ENCODE measurements at places on chromosomes 4 and X. TPM values are rescaled to one million over a fixed set of nuclear protein-coding genes. Genes with fewer than 3 reads are reported as not detected.

- H3K27ac ChIP-seq: no peak overlapping the region
- no peaks in the 10 kb centered on the region for H3K36me3 ChIP-seq
- DNase-seq: no peak
- no peaks in the 10 kb centered on the region for H3K4me1 ChIP-seq
These were observed 1161.4 kb upstream of the PCDH7 start for GRCh38 chr4:29558789-29559188.

DNA sequence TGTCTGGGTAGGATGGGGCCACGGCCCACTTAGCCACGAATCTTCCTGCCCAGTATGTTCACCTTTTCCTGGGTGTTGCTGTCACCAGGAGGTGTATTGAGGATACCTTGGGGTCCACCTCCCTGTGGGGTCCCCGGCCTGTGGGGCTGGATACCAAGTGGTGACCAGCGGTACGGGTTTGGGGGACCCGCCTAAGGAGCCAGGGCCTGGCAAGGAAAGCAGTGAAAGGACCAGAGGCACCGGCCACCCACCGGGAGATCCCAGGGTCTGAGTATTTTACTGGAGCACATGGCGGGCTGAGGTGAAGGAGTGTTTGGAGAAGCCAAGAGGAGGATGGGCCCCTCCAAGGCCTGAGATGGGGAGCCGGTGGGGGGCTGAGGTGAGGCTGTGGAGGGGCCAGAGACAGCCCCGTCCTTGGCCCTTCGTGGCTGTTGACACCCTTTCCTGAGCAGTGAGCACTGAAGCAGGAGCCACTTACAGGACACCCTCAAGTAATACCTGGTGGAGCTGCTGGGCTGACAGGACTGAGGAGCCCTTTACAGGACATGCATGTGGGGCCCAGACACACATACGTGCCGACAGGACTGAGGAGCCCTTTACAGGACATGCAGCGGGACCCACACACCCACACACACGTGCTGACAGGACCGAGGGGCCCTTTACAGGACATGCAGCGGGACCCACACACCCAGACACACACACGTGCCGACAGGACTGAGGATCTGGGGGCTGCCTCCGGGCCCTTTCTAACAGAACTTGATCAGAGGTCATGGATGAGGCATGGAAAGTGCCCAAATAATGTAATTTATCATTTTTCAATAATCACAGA is 38.4 kb downstream of the TMEM271 start:
- no peak overlapping the region for H3K4me3 ChIP-seq
- H3K36me3 ChIP-seq: peaks cover 3% of the 10 kb centered on the region
- no peak overlapping the region for H3K27ac ChIP-seq
- no peaks in the 10 kb centered on the region for H3K27me3 ChIP-seq
- peak; percentile 67 for DNase-seq

DNA sequence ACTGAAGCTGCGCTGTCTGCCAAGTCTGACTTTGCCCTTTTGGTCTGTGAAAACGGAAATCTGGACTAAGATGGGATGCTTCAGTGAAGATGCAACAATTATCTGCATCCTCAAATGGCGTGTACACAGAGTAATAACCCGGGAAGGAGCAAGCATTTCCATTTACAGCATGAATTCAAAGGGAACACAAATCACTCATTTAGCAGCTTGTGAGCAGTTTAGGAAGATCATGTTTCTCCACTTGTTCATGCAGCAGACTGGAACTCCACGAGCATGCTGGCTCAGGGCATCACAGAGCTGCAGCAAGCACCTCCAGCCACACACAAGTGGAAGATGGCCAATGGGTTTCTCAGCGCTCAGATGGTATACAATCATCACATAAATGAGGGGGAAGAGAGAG is 175.5 kb downstream of the NLGN4X start:
- H3K4me3 ChIP-seq: no peak overlapping the region
- DNase-seq: peak; percentile 47
- H3K36me3 ChIP-seq: no peaks in the 10 kb centered on the region
- no peaks in the 10 kb centered on the region for H3K27me3 ChIP-seq
- H3K27ac ChIP-seq: no peak overlapping the region

DNA sequence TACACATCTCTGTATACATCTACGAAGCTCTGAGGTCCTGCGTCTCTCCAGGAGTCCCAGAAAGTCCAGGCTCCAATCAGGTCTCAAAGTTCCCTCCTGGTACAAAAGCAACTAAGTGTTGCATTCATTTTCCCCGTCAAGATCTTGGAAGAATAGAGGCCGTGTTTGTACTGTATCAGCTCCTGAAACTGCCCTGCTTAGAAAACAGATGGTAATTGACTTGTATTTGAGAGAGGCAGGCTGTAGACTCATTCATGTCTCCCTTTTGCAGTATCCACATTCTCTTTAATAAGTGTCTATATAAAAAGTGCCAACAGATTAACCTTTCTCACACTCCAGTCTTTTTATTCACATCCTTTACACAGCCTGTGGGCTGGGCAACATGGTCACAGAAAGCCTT is 91.7 kb downstream of the HPGD start:
- no peaks in the 10 kb centered on the region for H3K27me3 ChIP-seq
- H3K36me3 ChIP-seq: no peaks in the 10 kb centered on the region
- no peak for DNase-seq
- no peak overlapping the region for H3K27ac ChIP-seq
- H3K4me1 ChIP-seq: no peaks in the 10 kb centered on the region

DNA sequence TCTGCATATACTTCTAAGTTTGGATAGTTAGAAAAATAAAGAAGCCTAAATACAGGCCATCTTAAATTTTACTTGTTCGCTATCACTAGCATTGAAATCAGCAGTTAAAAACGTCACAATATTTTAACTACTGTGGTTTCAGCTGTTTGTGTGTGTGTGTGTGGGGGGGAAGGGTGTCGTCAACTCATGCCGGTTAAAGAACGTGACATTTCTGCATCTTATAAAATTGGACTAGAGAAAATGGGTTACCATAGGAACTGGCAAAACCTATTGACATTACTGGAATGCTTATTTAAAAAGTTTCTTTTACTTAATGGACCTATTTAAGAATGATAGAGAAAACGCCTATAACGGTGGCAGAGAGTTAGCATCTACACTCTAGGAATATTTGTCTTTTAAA is 1.2 kb upstream of the CNKSR2 start:
- no peak overlapping the region for H3K4me3 ChIP-seq
- no peak for DNase-seq
- H3K27ac ChIP-seq: no peak overlapping the region
- no peaks in the 10 kb centered on the region for H3K36me3 ChIP-seq

- H3K36me3 ChIP-seq: no peaks in the 10 kb centered on the region
- no peaks in the 10 kb centered on the region for H3K27me3 ChIP-seq
- H3K27ac ChIP-seq: no peak overlapping the region
- no peak for DNase-seq
These were observed 291.6 kb upstream of the HS3ST1 start for GRCh38 chr4:11720292-11720691.

DNA sequence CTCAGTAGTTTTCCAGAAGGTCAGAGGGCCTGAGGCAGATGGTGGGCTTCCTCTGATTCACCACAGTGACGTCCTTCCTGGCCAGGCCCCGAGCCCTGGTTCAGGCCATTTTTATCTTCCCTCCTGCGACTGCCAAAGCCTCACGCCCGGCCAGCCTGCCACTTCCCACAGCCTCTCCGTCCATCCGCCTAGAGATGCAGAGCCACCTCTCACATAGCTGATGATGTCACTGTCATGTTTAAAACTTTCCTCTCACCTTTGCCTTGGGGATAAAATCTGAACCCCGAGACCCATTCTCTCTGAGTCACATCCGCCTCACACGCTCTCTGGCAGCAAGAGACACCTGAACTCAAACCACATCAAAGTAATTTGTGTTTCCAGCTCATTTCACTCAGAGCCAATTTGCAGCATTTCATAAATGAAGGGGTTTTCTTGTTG is 175.3 kb downstream of the QDPR start:
- H3K4me1 ChIP-seq: no peaks in the 10 kb centered on the region
- H3K4me3 ChIP-seq: no peak overlapping the region
- no peak overlapping the region for H3K27ac ChIP-seq
- no peaks in the 10 kb centered on the region for H3K27me3 ChIP-seq

DNA sequence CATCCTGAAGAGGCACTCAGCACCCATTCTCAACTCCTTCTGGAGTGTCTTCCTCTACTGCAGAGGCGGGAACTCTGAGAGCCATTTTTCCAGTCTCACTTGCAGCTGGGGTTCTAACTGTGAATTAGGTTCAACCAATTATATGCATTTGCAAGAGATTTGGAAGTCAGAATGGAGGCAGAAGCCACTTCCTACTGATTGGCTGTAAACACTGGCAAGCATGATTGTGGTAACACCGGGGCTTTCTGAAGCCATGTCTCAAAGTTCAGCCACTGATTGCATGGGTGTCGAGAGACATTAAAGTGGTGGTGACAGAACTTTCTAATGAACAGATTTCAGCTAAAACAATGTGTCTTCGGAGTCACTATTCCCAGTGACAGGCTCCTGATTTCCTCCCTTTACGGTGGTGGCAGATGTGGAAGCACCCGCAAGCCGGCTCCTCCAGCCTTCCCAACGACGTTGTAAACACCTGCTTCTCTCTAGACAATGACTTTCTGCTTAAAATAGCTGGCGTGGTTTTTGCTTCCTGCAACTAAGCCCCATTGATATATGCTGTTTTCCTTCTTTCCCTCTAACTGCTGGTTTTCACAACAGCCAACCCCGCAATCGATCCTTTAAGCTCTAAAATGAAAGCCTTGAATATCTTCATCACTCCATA is 92.0 kb downstream of the IRF2 start:
- H3K27ac ChIP-seq: no peak overlapping the region
- H3K36me3 ChIP-seq: peaks cover 4% of the 10 kb centered on the region
- no peak for DNase-seq
- H3K4me1 ChIP-seq: peaks cover 3% of the 10 kb centered on the region
- no peak overlapping the region for H3K4me3 ChIP-seq

- H3K27ac ChIP-seq: no peak overlapping the region
- DNase-seq: no peak
- no peak overlapping the region for H3K4me3 ChIP-seq
- no peaks in the 10 kb centered on the region for H3K4me1 ChIP-seq
These were observed 695.4 kb upstream of the INTU start for GRCh38 chr4:126937342-126937741.

DNA sequence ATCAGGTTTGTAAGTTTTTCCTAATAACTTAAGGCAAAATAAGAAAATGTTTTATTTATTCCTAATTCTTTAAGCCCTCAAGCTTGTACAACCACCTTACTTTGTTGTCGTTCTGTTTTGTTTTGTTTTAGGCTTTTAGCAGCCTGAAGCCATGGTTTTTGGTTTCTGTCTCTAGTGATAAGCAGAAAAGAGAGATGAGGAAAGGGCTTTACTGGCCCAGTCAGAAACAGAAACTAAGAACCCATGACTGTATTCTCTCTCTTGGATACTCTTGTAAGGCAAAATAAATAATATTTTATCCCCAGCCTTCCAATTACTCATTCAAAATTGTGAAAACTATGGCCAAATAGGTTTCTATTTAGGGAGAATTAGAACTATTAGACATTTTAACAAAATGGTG is 29.4 kb downstream of the TBC1D19 start:
- no peaks in the 10 kb centered on the region for H3K27me3 ChIP-seq
- no peaks in the 10 kb centered on the region for H3K4me1 ChIP-seq
- H3K4me3 ChIP-seq: no peak overlapping the region
- H3K27ac ChIP-seq: no peak overlapping the region
- H3K36me3 ChIP-seq: peaks cover 2% of the 10 kb centered on the region

DNA sequence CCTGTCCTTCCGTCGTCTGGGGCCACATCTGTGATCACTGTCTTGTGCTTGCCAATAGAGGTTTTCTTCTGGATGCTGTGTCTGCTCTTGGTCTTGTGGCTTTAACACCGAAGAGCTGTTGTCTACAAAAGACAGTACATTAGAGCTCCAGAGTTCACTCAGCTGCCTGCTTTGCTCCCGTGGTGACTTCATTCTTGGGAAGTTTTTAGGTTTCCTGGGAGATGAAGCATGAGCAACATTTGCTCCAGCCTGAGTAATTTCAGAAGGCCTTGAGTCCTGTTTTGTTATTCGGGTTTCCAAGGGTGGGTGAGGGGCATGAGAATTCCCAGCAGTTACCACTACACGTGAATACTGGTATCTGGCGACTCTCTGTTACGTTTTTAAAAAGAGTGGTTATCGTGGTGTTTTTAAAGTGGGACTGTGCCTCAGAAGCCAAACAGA is 189.2 kb downstream of the SHROOM3 start:
- H3K36me3 ChIP-seq: no peaks in the 10 kb centered on the region
- H3K27ac ChIP-seq: peak overlapping the region; percentile 59
- peak; percentile 95 for DNase-seq
- H3K4me1 ChIP-seq: no peaks in the 10 kb centered on the region

GRCh38 chrX:109498434-109498833 is 16.5 kb upstream of the GUCY2F start:
- H3K27ac ChIP-seq: no peak overlapping the region
- H3K36me3 ChIP-seq: no peaks in the 10 kb centered on the region
- no peak for DNase-seq
- H3K4me3 ChIP-seq: no peak overlapping the region
- H3K4me1 ChIP-seq: no peaks in the 10 kb centered on the region

DNA sequence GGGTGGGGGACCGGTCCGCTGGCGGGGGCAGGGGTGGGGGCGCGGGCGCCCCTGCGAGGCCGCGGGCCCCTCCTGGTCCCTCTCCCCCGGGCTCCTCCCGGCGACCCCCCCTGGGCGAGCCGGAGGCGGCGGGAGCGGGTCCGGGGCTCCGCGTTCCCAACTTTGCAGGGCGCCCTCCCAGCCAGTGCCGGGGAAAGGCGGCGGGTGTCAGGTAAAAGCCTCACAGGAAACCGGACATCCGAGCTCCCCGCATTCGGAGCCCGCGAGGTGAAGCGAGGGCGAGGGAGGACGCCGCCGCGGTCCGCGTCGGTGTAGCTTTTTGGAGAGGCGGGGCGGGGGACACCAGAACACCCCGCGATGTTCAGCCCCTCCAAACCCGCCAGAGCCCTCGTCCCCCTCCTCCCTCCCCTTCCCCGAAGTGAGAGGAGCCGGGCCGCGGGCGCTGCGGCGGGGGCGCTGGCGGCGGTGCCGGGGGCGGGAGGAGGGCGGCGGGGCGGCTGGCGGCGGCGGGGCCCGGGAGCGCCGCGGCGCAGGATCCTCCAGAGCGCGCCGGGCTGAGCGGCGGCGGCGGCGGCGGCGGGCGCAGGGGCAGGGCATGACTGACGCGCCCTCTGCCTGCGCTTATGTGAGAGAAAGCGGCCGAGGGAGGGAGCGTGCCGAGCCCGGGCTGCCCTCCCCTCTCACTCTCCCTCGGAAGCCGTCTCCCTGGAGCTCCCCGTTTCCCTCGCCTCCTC is at the start of gene VEGFC:
Gene VEGFC (minus strand): TSS at position 597 of the 734 bp plus-strand sequence. CDS start 611 bp downstream, outside the sequence.
- no peak within 1 kb of the TSS for H3K27ac ChIP-seq
- no peaks in the 10 kb centered on the region for H3K4me1 ChIP-seq
- H3K27me3 ChIP-seq: no peaks in the 10 kb centered on the region
- DNase-seq: peak; percentile 68
- H3K36me3 ChIP-seq: no peaks in the 10 kb centered on the region

The PACRGL gene
- total RNA-seq: 22.4 TPM

The ADH6 gene
- 10.2 TPM for total RNA-seq

The EMCN gene
- total RNA-seq: 48.1 TPM

The SCFD2 gene
- total RNA-seq: 20.8 TPM

The CXCL8 gene
- 4.8 TPM for total RNA-seq

The MGARP gene
- total RNA-seq: 0.25 TPM

The FGD1 gene
- total RNA-seq: 4.7 TPM

The MUC7 gene
- not detected for total RNA-seq

The USP26 gene
- not detected for total RNA-seq

The RPGR gene
- 23.0 TPM for total RNA-seq
